Stimulated activated CD4-positive, alpha-beta T cell treated with anti-CD3 and anti-CD28 coated beads, Interleukin-12 subunit alpha, Interleukin-12 subunit beta, amount 100 ng/mL, for 48 hours (primary cell): ENCODE measurements at places on chromosomes 1 and 21.

- DNase-seq = no peak
Observed at GRCh38 chr1:101846820-101847219, 149.9 kb downstream of the OLFM3 start.

GRCh38 chr1:184210031-184210430, 158.5 kb downstream of the TSEN15 start:
- DNase-seq = no peak

- no peak for DNase-seq
Observed at GRCh38 chr1:95742591-95743089, 508.6 kb downstream of the RWDD3 start.

- no peak for DNase-seq
Observed at GRCh38 chr21:26405071-26405470, 168.0 kb downstream of the CYYR1 start.

DNA sequence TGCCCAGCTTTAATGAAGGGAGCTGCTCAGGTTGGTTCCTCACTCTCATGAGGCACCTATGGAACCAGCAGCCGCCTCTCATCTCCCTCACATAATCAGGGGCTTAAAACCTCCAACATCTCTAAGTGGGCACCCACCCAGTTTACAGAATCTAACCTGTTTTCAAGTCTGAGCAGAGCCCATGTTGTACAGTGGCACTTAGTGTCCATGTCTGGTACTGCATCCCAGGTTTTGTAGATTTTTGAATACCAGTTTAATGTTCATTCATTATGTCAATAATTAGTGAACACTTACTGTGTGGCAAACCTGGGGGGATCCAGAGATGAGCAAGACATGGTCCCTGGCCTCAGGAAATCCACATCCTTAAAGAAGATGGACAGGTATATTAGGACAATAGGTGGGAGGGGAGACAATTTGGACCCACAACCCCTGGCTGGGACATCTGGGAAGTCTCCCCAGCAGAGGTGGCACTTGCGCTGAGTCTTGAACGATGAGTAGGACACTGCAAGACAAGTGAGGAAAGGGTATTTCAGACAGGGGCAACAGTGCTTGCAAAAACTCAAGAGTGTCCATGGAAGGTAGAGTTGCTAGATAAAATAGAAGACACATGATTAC, 83.3 kb downstream of the LACTBL1 start:
- DNase-seq = no peak

GRCh38 chr1:172600615-172601014, 58.3 kb upstream of the FASLG start:
- DNase-seq = no peak

DNA sequence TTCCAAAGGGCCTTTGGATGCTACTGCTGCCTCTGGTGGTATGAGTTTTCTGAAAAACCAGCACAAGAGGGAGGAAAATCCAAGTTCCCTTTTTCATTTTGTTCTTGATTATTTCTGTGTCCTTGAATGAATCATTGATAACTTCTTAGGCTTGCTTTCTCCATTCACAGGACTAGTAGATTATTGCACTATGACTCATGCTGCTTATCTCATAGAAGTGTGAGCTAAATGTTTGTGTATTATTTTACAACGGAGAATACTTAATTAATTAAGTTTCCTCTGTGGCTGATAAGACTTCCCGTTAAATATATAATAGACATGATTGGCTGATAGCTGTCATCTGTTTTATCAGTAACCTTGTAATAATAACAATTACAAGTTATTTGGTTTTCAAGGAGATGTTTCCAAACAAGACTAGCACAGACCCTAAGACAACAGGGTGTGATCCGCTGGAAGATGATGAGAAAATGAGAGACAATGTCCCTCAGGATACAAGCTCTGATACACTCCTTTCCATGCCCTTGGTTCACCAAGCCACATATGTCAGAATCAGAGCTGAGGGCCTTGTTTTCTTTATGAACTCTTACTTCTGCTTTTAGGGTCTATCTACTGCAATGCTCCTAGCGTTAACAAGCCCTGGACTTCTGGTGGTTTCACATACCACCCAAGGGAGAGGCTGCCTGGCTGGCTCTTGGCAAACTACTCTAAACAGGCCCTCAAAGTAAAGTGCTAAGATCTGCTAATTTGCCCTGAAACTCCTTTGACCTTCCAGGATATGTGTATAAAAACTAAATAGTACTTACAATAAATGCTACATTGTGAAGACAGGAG, 1078.3 kb downstream of the TTLL7 start:
- DNase-seq = no peak

DNA sequence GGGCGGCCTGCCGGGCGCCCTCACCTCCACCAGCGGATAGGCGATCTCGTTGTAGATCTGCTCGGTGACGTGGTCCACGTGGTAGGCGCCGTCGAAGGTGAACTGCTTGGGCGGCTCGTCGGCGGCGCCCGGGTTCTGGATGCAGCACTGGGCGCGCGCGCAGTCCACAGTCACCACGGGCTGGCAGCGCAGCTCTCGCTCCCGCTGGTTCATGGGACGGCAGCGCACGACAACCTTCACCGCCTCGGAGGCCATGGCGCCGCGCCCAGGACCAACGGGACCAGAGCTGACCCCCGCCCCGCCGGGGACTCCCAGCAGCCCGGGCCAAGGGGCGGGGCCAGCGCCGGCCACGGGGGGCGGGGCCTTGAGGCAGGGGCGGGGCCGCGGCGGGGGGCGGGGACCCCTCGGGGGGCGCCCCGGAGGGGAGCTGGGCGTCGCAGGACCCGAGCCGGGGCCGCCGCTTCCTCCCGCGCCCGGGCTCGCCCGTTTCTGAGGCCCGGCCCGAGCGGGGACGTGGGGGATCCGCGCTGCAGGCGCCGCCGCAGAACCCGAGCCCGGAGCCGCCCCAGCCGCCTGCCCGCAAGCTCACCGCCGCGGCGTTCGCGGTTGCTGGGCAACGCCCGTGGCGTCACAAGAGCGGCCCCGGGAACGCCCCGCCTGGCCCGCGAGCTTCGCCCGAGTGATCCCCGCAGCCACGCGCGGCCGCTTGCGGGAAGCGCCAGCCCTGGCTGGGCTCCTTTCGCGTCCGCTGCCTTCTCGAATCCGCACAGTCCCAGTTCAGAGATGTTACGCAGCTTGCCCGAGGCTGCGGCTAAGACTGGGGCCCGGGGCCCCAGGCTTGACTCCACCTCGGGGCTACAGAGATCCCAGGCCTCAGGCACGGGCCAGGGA, at the start of gene KIF17:
TSS of gene KIF17 (minus strand) at position 556 of the 891 bp plus-strand sequence. CDS start at position 255, 301 bp downstream.
- DNase-seq = no peak

DNA sequence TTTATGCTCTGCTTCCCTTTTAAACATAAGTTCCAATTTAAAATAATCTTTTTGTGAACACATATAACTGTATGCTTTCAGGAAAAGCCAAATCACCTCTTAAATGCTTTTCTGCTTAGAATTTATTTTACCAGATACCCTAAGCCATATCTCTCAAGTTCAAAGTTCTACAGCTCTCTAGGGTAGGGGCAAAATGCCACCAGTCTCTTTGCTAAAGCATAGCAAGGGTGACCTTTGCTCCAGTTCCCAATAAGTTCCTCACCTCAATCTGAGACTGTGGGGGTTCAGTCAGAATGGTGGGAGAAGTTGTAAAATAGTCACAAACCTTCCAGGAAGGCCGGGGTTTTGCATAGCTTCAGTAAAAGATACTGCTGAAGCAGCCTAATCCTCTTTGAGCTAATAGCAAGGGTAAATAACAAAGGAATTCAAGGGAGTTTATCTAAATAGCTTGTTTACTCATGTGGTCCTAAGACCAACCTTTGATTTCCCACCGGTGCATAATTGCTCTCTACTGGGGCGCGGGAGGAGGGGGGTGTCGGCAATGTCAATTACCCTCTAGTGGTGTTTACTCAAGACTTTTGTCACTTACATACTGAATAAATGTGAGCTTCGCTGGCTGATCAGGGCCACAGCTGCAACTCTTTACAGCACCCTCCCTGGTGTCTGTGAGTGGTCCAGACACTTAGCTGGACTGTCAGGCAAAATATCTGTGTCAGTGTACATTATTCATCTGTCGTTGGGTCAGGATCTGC, 1376.2 kb downstream of the NCAM2 start:
- DNase-seq = no peak

- DNase-seq = no peak
Observed at GRCh38 chr1:113292603-113293255, 97.6 kb upstream of the MAGI3 start.

- no peak for DNase-seq
Observed at GRCh38 chr1:112589766-112590165, 29.2 kb downstream of the ST7L start.

GRCh38 chr1:24679725-24680124, 36.6 kb downstream of the SRRM1 start:
- no peak for DNase-seq

- DNase-seq = no peak
Observed at GRCh38 chr1:145991735-145992412, 4.5 kb downstream of the TXNIP start.

- no peak for DNase-seq
Observed at GRCh38 chr1:107433068-107433467, 292.2 kb downstream of the NTNG1 start.

- no peak for DNase-seq
Observed at GRCh38 chr1:28173151-28173979, 3.1 kb downstream of the PTAFR start.

- DNase-seq = no peak
Observed at GRCh38 chr1:223340637-223341036, 23.3 kb downstream of the SUSD4 start.

DNA sequence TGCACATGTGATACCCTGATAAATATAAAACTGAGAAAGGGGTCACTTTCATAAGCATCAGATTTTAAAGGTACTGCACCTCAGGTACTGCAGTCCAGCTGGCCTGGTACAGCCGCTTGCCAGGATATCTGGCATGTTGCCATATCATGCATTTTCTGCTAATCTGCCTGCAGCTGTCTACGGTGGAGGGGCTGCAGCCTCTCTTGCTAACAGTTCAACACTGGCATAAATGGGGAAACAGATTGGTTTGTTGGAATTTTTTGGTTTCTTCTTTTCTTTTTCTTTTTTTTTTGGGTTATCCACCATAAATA, 71.5 kb downstream of the MIS18A start:
- no peak for DNase-seq

GRCh38 chr1:77100875-77101274, 118.4 kb downstream of the PIGK start:
- DNase-seq = no peak

DNA sequence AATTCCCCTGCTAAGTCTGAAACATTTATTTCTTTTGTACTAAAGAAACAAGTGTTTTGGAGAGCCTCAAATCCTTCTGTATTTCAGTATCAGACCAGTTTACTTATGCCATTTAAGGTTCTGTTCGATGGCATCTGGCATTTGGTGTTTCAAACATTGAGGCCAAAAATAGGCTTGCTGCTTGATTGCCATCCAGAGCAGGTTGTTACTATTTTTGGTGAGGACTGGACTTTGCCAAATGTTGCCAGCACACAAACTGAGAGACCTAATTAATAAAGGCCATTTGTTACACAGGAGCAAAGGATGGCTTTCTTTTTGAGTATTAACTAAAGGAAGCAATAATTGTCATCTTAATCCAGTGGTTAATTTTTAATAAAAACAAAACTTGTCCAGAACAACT, 26.2 kb downstream of the VPS45 start:
- DNase-seq = no peak

GRCh38 chr1:243903895-243904294, 53.9 kb upstream of the AKT3 start:
- DNase-seq = no peak

- DNase-seq = no peak
Observed at GRCh38 chr21:39842741-39843459, 24.3 kb upstream of the PCP4 start.

GRCh38 chr1:186304982-186305949, 69.8 kb downstream of the TPR start:
- no peak for DNase-seq

DNA sequence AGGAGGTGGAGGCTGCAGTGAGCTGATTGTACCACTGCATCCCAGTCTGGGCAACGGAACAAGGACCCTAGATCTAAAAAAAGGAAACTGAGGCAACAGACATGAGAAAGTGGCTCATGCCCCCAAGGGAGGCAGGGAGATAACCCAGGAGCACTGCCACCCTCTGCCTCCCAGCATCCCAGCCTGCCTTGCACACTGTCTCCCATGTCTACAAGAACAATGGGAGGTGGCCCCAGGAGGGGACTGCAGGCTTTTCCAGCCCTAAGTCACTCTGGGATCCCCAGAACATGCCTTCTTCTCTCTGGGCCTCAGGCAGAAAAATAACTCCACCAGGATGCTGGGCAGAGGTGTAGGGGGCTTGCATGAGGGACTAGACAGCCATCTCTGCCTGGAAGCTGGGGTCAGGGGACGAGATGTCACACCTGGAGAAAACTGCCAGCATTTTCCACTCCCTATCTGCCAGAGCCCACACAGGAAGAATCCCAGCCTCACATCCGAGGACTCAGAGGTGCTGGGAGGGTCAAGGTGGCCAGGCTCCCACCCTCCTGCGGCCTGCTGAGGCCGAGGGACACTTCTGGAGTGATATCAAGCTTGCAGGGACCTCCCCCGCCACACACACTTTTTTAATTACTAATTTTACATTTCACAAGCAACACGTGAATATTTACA, 21.4 kb downstream of the RUNX3 start:
- no peak for DNase-seq

DNA sequence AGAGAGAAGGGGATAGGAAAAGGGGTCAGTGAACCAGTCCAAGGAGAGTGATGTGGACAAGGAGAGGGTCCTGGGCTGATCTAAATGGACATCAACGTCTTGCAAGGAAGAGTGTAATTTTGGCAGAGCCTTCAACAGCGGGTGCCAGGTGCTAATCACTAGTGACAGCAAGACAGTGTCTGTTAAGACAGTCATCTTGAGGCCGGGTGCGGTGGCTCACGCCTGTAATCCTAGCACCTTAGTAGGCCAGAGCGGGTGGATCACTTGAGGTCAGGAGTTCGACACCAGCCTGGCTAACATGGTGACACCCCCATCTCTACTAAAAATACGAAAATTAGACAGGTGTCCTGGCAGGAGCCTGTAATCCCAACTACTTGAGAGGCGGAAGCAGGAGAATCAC, 12.2 kb upstream of the PADI6 start:
- DNase-seq = no peak

DNA sequence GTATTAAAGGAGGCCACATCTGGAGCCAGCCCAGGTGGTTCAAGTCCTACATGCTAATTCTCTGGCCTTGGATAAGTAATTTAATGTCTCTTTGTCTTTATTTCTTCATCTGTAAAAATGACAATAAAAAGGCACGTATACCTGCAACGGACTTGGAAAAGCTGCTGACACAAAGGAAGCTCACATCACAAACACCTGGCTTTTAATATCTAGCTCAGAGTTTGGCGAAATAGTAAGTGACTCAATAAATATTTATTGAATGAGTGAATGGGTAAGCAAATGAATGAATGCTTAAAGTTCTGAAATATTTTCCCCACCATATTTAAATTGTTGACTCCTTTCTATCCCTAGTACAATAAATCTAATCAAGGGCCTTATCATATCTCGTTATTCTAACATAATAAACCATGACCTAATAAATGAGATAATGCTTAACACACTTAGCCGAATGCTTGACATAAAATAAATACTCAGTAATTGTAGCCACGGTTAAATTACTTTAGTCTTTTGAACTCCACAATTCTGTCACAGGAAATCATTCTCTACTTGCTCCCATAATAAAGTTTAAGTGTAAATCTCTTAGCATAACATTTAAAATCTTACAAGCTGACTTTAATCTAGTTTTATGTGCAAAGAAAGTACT, 74.7 kb upstream of the PALMD start:
- DNase-seq = no peak
